ENCODE measurements at places on chromosomes 1 and 21.

- no peak for DNase-seq
Observed at GRCh38 chr21:15130751-15131150, 66.0 kb upstream of the NRIP1 start.

- no peak for DNase-seq
Observed at GRCh38 chr1:33363470-33363861, 42.6 kb upstream of the A3GALT2 start.

GRCh38 chr1:36781098-36781497 is 253.2 kb downstream of the GRIK3 start:
- DNase-seq, result no peak

DNA sequence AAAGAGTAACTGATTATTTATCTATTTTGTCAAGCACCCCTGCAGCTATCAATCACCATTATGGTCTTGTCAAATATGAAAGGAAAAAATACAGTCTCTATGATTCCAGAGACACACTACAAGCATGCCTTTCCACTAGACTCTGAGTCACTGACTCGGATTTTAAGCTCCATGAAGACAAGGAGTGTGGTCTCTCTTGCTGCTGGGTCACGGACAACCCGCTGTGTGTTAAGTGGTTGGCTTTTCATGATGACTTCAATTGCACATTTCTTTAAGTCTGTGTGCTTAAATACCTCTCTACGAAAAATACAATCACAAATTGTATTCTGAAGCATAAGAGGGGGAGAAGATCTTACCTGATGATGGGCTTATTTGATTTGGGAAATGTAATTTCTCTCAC is 14.0 kb upstream of the GNG4 start:
- DNase-seq, result no peak

DNA sequence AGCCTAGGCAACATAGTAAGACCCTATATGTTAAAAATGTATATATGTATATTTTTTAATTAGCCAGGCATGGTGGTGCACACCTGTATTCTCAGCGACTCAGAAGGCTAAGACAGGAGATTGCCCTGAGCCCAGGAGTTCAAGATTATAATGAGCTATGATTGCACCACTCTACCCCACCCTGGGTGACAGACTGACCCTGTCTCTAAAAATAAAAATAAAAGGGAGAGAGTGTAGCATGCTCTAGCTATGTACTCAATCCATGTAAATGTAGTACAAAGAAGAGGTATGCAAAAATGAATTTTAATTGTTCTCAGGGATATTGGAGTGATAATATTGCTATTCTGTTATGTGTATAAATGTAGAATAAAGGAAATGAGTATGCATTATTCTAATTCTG is 52.9 kb upstream of the DARS2 start:
- no peak for DNase-seq

GRCh38 chr1:96362623-96363022 is 359.0 kb upstream of the PTBP2 start:
- DNase-seq, result no peak

DNA sequence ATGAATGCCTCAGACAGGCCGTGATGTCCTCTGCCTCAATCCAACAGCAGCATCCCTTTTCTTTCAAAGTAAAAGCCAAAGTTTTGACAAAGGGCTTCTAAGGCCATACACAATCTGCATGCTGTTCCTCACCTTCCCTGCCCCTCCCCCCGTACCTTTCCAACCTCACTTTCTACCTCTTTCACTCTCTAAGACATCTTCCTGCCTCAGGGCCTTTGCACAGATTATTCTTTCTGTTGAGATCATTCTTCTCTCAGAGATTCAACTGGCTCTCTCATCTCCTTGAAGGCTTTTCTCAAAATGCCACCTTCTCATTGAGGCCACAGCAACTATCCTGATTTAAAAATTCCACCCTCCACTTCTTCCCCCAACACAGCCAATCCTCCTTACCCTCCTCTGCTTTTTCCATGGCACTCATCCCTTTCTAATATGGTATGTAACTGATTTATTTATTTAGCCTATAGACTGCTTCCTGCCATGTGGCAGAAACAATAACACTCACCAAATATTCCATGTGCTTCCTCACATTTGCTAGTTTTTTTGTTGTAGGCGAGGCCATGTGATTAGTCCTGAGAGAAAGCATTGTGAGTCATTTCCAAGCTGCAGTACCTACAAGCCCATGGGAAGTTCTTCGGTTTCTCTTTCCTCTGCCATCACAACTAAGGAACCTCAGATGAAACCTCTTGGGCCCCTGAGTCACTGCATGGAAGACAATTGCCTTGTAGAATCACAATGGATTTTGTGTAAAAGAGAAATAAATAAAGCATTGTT is 58.7 kb upstream of the GADD45A start:
- DNase-seq, result no peak

- DNase-seq, result no peak
Observed at GRCh38 chr1:226111883-226112261, 49.4 kb downstream of the H3-3A start.

DNA sequence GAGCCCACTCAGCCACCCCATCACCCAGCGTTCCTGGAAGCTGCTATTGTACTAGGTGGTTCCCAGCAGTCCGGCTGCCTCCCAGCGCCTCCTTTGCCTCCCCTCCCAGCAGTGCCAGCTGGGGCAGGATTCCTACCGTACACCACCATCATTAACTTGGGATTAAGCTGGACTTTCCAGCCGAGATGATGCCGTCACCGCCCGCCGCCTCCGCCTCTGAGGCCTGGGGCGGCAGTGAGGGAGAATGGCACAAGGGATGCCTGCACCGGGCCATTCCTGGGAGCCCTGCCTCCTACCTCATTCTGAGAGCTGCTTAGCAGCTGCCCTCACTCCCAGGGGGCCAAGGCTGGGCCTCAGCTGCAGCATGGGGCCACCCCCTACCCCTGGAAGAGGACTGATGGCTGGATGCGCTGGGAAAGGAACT is 13.2 kb downstream of the CNTN2 start:
- DNase-seq, result no peak

DNA sequence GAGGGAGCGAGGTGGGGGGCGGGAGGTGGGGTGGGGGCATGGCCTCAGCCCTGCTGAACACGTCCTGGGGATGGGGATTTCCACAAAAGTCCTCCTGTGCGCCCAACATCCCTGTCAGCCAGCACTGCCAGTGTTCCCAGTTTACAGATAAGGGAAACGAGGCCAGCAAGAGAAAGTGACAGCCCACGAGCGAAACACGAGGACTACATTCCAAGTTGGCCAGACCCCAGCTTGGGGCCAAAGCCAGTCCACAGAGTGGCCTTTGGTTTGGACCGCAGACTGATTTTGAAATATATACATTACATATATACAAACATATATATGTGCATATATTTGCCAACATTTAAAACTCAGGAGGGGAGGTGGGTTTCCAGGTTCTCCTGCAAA is 5.0 kb downstream of the FBXO2 start:
- no peak for DNase-seq

DNA sequence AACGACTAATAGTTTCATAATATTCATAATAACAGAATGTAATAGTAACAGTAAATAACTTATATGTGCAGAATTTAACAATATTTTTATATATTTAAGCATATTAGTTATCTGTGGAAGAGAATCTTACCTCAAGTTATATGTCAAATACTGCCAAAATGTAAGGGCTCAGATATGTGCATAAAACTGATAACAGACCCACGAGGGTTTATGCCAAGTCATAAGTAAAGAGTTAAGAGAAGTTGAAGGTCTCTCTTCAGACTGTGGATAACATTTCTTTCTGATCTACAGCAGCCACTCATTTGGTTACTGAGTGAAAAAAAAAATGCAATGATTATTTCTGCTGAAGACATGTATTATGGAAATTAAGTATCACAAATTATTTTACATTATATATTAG is 1167.8 kb upstream of the NCAM2 start:
- no peak for DNase-seq

DNA sequence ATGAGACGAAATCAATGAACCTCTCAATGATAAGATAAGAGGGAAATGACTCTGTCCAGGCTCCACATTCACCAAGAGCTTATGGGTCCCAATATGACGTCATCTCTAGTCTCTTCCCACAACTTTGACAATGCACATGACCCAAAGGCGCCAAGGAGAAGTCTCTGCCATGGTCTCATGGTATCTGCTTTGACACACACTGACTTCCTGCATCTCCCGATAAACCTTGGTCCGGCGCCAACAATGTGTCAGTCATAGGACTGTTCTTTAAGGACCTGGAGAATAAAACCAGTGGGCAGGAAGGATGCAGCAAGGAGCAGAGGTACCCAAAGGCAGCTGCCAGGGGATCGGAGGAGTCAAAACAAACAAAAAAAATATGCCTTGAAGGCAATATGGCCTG is 46.9 kb upstream of the TMEM51 start:
- DNase-seq, result no peak

GRCh38 chr1:201369209-201369608 is 8.3 kb downstream of the TNNT2 start:
- DNase-seq, result no peak

GRCh38 chr1:233463333-233463732 is 135.8 kb downstream of the MAP3K21 start:
- no peak for DNase-seq

GRCh38 chr1:185704181-185704580 is 30.0 kb upstream of the HMCN1 start:
- no peak for DNase-seq

DNA sequence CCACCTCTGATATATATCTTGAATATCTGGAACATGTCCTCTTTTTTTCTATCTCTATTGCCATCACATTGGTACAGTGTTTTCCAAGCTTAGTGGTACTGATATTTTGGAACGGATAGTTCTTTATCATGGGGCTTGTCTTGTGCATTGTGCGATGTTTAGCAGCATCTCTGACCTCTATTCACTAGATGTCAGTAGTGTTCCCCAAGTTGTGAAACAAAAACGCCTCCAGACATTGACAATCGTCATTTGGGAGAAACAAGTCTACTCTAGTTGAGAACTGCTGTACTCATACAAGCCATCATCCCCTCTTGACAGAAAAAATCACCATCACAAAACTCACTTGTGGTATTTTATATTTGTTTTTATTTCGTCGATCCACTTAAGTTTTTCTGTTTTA is 79.7 kb upstream of the CHODL start:
- DNase-seq, result no peak

DNA sequence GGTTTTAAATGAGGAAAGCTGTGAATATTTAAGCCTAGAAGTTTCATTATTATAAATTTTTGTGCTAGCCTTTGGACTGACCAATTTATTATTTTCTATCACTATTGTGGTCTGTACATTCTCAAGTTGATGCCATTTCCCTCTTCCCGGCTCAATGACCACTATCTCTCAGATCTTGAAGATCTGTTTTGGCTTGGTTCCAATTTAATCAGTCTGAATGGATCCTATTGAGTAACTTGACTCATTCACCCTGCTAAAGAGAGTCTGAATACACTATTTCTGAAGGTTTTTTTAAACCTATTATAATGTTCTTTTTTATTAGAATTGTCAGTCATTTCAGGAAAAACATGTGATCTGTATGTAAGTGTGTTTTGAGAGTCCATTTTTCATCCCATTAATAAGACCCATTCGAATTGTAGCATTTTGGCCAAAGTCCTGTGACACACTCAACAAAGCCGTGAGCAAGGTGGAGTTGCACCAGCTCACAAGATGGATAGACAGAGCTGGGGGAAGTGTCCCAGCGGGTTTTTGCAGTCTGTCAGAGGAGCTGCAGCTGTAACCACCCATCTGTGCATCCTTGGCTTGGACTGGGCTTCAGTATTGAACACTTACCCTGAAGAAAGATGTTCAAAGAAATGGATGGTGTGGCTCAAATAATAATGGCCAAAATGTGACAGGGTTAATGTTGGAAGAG is 145.6 kb downstream of the NFIA start:
- DNase-seq, result no peak

DNA sequence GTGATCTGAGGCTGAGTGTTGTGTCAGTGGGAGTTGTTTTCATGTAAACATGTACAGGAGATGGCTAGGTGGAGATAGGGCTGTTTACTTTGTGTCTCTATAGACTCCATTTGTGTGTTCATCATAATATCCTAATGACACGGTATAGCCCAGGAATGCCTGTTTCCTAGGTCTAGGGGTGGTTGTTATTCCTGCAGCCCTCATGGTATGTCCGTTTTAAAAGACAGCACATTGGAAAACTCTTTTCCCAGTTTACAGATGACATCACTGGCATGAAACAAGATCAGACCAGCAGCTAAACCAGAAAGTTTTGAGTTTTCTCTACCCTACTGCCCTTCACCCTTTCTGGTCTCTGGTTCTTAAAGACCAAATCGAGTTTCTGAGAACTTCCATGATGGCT is 227.3 kb upstream of the TMEM51 start:
- DNase-seq, result no peak

GRCh38 chr1:71921935-71922559 is 360.3 kb downstream of the NEGR1 start:
- DNase-seq, result no peak

DNA sequence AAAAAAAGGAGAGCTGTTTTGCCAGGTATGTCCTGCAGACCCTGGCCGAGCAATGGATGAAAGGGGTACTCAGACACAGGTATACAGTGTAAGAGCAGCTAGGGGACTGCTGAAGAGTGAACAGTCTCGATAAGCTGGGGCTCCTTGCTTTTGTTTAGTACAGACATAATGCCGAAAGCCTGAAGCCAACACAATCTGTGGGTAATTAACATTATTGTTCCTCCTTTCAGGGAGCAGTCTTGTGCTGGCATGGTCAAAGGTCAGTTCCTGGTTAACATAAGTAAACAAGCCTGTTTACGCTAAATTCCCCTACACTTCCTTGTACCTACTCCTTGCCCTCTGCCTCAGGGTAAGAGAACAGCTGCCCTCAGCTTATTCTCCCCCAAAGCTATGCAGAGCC is 272.3 kb upstream of the ST6GALNAC5 start:
- no peak for DNase-seq

- DNase-seq, result no peak
Observed at GRCh38 chr1:53057127-53057526, 4.9 kb upstream of the PODN start.

DNA sequence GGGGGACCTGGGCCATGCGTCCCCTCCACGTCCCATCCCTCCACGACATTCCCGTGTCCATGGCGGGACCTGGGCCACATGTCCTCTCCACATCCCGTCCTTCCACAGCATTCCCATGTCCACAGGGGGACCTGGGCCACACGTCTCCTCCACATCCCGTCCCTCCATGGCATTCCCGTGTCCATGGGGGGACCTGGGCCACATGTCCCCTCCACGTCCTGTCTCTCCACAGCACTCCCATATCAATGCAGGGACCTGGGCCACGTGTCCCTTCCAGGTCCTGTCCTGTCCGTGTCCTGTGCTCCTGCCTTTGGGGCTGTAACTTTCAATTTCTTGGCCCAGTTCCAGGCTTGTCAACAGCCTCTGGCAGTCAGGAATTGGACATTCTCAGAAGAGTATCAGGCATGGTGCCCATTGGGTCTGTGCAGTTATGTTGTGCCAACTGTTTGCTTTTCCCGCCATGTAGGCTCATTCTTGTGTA is 47.1 kb downstream of the WNT9A start:
- no peak for DNase-seq

- DNase-seq, result no peak
Observed at GRCh38 chr1:119372503-119373086, 4.0 kb downstream of the HAO2 start.

GRCh38 chr1:158962983-158963382 is 31.6 kb downstream of the PYHIN1 start:
- DNase-seq, result no peak

DNA sequence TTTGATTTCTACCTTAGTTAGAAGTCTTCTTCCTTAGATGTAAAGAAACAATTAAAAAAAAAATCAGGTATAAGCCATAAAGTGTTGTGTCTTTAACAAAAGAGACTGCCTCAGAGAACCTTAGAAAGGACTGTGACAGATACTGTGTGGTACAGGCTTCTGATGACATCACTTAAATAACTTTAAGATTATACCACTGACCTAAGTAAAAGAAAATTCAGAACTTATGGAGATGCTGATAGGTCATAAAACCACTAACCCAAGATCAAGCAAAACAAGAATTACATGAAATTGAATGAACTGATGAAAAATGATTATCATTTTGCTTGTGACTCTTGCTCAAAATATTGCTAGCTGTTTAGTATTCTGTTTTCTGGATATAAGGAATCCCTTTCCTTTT is 220.8 kb downstream of the NRIP1 start:
- no peak for DNase-seq

Data from activated T-cell treated with anti-CD3 and anti-CD28 coated beads for 1 hour (primary cell).